A549 (cell line): ENCODE measurements at places on chromosomes 11 and 22. TPM values are rescaled to one million over a fixed set of nuclear protein-coding genes. Genes with fewer than 3 reads are reported as not detected.

The FAM83F gene
- polyA plus RNA-seq: not detected in 3 replicates

The CREB3L1 gene
- polyA plus RNA-seq: 2.1 to 2.7 TPM (median 2.3 TPM) in 3 replicates

The PNPLA5 gene
- not detected in 3 replicates for polyA plus RNA-seq

The RAG1 gene
- polyA plus RNA-seq: 0.18 to 0.29 TPM (median 0.24 TPM) in 3 replicates

The CST6 gene
- polyA plus RNA-seq: not detected in 3 replicates

The ANGPTL5 gene
- not detected in 3 replicates for polyA plus RNA-seq

The SLC37A2 gene
- polyA plus RNA-seq: 0.07 to 0.14 TPM (median 0.08 TPM) in 3 replicates

The OR51A2 gene
- not detected in 3 replicates for polyA plus RNA-seq

The SEPTIN5 gene
- polyA plus RNA-seq: 10.8 to 13.9 TPM (median 12.6 TPM) in 3 replicates

The GP1BB gene
- 0.48 to 1.1 TPM (median 0.63 TPM) in 3 replicates for polyA plus RNA-seq

The KCNJ4 gene
- 0.05 to 0.12 TPM in 2 of 3 replicates, not detected in the other for polyA plus RNA-seq

The OR51B5 gene
- polyA plus RNA-seq: 0.06 to 0.10 TPM in 2 of 3 replicates, not detected in the other

The MRGPRX3 gene
- polyA plus RNA-seq: not detected in 3 replicates

The MYO18B gene
- 0.01 to 0.05 TPM in 2 of 3 replicates, not detected in the other for polyA plus RNA-seq

The PHLDA2 gene
- 43.6 to 49.6 TPM (median 47.6 TPM) in 3 replicates for polyA plus RNA-seq

The ASPHD2 gene
- polyA plus RNA-seq: 0.72 to 0.92 TPM (median 0.84 TPM) in 3 replicates

The LSP1 gene
- 1.7 to 5.5 TPM (median 3.5 TPM) in 3 replicates for polyA plus RNA-seq

The ZNF74 gene
- polyA plus RNA-seq: 5.8 to 7.4 TPM (median 5.9 TPM) in 3 replicates

The DCHS1 gene
- polyA plus RNA-seq: 0.04 to 0.07 TPM (median 0.06 TPM) in 3 replicates

The CRYBA4 gene
- polyA plus RNA-seq: not detected in 3 replicates

The LRRN4CL gene
- polyA plus RNA-seq: 0.03 to 0.08 TPM (median 0.08 TPM) in 3 replicates

The ALKBH3 gene
- polyA plus RNA-seq: 22.9 to 25.5 TPM (median 23.7 TPM) in 3 replicates

The CFAP300 gene
- polyA plus RNA-seq: 6.1 to 8.2 TPM (median 7.6 TPM) in 3 replicates

The OR6T1 gene
- not detected in 3 replicates for polyA plus RNA-seq

The OR51B4 gene
- polyA plus RNA-seq: not detected in 3 replicates

The MOV10L1 gene
- polyA plus RNA-seq: 0.04 to 0.30 TPM in 2 of 3 replicates, not detected in the other

The PRSS23 gene
- 199 to 247 TPM (median 217 TPM) in 3 replicates for polyA plus RNA-seq

The SHANK3 gene
- polyA plus RNA-seq: 2.1 to 2.4 TPM (median 2.3 TPM) in 3 replicates

The PLAAT5 gene
- polyA plus RNA-seq: 0.04 to 0.08 TPM in 2 of 3 replicates, not detected in the other

The GDPD4 gene
- not detected in 3 replicates for polyA plus RNA-seq

The SCN2B gene
- not detected in 3 replicates for polyA plus RNA-seq

The FBLN1 gene
- 31.0 to 34.4 TPM (median 32.7 TPM) in 3 replicates for polyA plus RNA-seq

The GNG3 gene
- polyA plus RNA-seq: 0.15 TPM in 1 of 3 replicates, not detected in the others

The POU2AF2 gene
- not detected in 3 replicates for polyA plus RNA-seq

The TMEM121B gene
- polyA plus RNA-seq: 0.03 to 0.08 TPM (median 0.05 TPM) in 3 replicates
